NCI-H1694 (cell line): ENCODE measurements at places on chromosomes 5 and 9.
A peak's percentile ranks its signal among the peaks of the same experiment; 100 is the strongest.

GRCh38 chr9:124757616-124758015, 13.5 kb downstream of the NR6A1 start:
- no peak for DNase-seq

DNA sequence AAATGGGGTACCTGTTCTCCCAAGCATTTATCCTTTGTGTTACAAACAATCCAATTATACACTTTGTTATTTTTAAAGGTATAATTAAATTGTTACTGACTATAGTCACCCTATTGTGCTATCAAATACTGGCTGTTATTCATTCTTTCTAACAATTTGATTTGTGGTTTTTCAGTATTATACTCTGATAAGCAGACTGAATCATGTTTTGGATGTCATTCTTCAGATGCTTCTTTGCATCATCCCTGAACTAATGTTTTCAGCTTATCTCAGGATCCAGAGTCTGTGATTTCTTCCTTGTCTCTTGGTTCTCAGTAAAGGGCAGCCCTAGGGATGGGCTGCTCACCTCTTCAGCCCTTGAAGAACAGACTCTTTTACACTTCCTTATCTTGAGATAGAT, 177.8 kb upstream of the SGCD start:
- DNase-seq = no peak

DNA sequence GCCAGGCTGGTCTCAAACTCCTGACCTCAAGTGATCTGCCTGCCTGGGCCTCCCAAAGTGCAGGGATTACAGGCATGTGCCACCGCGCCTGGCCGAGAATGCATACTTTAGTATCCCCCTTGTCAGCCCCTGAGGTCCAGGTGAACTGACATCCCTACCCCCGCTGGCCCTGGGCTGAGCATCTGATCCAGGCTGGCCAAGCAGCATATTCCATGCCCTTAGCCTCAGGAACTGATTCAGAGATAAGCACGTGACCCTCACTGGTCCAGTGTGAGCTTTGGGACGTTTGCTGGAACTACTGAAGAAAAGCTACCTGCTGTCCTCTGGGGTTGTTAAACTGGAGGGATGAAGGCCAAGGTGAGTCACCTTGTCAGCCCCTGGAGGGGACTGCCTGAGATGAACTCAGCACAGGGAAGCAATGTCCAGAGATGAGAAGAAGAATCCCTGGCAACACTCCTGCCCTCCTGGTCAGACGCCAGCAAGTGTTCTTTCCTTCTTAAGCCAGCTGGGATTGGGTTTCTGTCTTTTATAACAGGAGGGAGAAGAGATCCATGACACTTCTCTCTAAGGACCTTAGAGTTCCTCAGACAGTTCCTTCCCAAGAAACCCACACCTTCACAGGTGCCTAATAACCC, 59.1 kb upstream of the FBXW11 start:
- no peak for DNase-seq

DNA sequence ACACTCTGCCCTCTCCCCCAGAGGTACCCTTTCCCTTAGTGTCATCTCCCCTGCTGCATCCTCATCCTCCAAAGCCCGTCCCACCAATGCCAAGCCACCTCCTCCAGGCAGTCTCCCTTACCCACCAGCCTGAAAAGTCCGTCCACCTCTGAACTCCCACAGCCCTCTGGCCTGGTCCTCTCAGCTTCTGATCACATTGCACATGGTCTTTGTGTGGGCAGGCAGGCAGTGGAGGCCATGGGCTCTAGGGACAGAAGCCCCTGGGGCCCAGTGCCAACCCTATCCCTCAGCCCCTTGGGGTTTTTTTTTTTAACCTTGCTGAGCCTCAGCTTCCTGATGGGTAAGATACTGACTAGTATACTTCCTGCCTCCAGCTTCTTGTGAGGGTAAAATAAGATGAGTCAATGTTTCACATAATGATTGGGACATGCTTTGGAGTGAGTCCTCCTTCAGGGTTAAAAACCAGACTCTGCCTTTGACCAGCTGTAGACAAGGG, 19.4 kb downstream of the CSF1R start:
- no peak for DNase-seq

- DNase-seq = no peak
Measured at GRCh38 chr9:127172066-127172707, 49.8 kb upstream of the ANGPTL2 start.

- DNase-seq = no peak
Measured at GRCh38 chr9:128375865-128376264, 4.7 kb downstream of the URM1 start.

DNA sequence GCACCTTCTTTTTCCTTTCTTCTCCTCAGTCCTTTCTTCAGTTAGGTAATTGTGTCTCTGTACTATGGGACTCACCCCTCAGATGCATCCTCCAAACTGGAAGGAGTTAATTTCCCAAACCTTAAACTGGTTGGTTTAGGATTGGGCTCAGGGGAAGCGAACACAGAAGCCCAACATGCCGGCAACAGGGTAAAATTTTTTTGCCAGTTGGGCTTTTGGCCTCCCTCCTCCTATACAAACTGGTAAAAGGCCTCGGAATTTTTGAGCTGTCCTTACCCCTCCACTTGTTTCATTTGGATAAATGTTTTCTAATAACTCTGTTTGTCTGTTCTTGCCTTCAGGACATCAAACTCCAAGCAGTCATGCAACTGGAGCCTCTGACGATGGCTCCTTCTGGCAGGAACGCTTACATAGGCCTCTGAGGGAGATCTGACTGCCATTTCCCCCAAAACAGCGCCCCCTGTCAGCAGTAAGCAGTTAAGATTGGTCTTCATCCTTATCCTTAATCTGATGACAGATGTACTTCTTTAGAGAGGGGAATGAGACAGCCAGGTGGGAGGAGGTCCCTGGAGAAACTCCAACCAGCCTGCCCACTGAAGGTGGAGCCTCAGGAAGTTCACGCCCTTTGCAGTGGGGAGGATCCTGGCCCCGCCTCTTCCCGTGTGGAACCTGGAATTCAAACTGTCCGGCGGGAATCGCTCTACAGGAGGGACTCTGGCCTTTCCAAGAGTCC, 57.8 kb upstream of the SPINK5 start:
- DNase-seq = no peak

- DNase-seq = no peak
Measured at GRCh38 chr9:126084008-126084407, 242.6 kb upstream of the MVB12B start.

GRCh38 chr5:59835800-59836199, 57.7 kb downstream of the PDE4D start:
- DNase-seq = no peak

DNA sequence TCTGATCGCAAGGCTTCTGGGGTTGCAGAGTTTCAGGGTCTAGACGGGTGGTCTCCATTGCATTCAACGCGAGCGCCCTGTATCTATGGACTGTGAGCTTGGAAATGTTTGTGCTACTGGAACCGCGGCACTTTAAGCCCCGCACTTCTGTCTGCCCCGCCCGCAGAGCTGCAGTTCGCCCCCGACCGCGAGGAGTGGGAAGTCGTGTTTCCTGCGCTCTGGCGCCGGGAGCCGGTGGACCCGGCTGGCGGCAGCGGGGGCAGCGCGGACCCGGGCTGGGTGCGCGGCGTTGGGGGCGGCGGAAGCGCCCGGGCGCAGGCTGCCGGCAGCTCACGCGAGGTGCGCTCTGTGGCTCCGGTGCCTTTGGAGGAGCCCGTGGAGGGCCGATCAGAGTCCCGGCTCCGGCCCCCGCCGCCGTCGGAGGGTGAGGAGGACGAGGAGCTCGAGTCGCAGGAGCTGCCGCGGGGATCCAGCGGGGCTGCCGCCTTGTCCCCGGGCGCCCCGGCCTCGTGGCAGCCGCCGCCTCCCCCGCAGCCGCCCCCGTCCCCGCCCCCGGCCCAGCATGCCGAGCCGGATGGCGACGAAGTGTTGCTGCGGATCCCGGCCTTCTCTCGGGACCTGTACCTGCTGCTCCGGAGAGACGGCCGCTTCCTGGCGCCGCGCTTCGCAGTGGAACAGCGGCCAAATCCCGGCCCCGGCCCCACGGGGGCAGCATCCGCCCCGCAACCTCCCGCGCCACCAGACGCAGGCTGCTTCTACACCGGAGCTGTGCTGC, 1.0 kb downstream of the ADAMTS19 start:
- no peak for DNase-seq

DNA sequence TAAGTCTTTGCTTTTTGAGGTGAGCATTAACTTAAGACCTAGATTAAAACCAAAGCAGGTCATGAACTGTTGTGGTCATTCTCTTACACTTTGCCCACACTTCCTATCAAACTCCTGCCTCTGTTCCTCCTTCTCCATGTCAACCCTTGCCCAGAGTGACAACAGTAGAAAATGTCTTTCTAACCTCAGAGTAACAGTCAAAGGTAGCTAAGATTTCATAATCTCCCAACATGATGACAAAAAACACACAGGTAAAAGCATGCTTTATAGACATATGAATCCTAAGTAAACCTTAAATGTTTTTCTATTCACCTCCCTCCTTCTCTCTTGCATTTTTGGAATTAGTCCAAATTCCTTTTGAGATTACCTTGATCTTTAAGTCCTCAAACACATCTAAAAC, 422.3 kb downstream of the SPATA31D1 start:
- DNase-seq = no peak

DNA sequence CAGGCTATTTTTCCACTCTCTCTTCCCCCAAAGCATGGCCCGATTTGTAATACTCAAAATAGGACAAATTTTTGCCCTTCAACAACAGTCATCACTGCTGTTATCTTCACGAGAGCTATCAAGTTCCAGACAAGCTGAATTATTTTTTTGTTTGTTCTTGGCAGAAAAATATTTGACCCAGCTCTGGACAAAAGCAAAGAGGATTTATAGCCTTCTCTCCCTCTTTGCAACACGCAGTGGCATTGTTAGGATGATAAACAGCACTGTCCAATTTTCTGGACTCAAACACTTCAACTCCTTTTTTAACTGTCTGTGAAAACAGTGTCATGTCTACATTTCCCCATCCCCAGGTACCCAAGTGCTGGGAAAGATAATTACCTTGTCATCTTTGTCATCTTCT, 160.3 kb downstream of the SLF1 start:
- no peak for DNase-seq

- DNase-seq = peak; percentile 23
Measured at GRCh38 chr5:44389090-44389822, at the start of gene FGF10. Gene FGF10, minus strand, starts transcription at chr5:44389420. Its CDS starts 738 bp downstream, at chr5:44388682.

DNA sequence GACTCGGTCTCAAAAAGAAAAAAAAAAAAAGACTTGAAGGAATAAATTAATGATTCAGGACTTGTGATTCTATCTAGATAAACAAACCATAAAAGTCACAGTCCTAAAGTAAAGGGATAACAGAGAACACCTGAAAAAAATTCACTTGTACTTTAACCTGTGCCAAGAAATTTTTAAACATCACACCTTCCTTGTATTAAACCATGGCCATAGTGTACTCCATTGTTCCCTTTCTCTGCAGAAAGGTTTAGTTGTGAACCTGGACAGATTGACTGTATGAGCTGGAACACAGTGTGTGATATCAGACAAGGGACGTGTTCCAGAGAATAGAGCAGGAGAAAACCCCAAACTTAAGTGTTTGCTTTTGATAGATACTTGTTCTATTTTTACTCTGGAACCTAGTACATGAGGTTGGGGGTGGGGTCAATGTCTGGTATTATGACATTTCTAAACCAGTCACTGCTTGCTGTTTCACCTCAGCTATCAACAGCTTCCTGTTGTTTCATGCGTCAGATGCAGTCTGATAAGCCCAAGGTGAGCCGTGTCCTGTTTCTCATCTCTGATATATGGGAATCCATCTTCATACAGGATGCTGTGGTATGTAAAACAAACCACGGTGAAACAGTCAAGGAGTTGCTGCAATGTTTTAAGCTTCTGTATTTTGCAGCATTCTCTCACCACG, 62.5 kb upstream of the ITGA1 start:
- no peak for DNase-seq

DNA sequence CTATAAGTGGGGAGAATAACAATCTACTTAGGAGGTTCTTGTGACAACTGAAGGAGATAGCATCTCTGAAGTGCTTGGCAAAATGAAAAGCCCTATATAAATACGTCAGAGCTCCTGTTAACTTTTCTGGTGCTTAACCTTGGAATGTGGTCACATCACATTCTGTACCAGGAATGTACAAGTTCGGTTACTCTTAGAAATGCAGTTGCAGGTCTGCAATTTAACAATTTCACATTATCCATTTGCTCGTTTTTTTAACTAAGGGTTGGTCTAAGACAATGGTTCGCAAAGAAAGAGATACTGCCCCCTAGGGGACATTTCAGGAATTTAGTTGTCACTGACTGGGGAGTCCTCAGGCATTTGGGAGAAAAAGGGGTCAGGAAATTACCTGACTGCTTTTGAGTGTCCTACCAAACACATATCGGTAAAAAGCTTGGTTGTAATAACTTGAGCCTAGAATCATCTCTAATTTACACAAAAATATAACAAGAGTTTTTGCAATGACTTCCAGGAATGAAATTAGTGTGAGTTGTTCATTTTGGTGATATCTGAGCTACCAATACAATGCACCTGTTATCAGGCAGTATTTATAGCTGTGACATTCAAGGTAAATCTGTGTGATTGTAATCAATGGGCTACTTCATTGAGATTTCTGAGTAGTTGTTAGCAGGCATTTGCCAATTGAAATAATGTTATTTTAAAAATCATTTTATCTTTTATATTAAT, 5.4 kb upstream of the HBEGF start:
- peak; percentile 69 for DNase-seq

DNA sequence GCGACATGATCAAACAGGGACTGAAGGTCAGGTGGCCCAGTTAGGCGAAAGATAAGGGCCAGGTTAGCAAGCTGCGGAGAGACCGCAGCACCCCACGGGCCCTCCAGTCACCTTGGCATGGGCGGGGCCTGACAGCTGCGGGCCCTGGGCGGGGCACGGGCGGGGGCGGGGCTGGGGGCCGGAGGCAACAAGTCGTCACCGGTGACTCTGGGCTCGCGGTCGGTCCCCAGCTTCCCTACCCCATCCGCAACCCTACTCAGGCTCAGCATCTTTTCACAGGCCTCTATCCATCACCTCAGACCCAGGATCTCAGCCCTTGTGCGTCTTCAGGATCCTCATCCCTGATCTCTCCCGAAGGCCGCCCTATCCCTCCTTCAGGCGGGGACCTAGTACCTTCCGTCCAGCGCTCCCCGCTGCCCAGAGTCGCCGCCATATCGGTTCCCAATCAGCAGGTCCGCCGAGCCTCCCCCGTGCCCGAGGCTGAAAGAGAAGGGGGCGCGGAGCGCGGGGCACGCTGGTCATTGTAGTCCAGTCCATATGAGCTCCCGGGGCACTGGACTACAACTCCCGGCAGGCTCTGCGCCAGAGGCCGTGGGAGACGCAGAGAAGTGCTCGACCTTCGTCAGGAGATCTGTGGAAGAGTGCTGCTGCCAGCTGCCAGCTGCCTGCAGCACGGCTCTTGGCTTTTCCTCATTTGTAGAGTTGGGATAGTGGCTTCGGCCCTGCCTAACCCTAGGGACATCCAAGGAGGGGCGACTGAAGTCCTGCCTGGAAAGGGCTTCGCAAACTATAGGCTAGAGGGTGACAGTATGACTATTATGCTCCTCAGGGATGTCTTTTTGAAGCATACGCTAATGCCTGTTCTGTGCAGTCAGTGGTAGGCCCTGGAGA, at the start of gene DNAJC18:
Gene DNAJC18 (minus strand): TSS at position 513 of the 891 bp plus-strand sequence. CDS start 80 bp downstream, at position 433.
- DNase-seq = peak; percentile 89
